ENCODE measurements at places on chromosomes 13 and 19. TPM values are rescaled to one million over a fixed set of nuclear protein-coding genes. Genes with fewer than 3 reads are reported as not detected.

DNA sequence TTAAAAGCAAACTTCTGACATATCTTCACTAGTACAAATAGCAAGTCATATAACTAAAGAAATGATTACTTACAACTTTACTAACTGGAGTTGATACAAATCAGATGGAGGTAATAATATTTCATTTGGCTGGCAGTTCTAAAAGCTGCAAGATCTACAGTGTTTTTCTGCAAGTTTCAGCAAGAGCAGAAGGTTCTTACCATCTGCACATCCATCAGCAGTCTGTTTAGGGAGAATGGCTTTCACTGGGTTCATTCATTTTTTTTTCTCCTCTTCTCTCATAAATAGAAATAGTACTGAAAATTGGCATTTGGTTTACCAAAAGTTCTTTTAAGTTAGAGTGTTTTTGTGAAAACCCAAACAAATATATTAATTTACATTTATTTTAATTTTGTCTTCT, 3.1 kb upstream of the SHISA2 start:
- H3K27ac ChIP-seq: no peak overlapping the region
- H3K27me3 ChIP-seq: peaks cover 52% of the 10 kb centered on the region
- peaks cover 13% of the 10 kb centered on the region for H3K4me1 ChIP-seq
- H3K4me3 ChIP-seq: no peak overlapping the region
- no peak for DNase-seq

DNA sequence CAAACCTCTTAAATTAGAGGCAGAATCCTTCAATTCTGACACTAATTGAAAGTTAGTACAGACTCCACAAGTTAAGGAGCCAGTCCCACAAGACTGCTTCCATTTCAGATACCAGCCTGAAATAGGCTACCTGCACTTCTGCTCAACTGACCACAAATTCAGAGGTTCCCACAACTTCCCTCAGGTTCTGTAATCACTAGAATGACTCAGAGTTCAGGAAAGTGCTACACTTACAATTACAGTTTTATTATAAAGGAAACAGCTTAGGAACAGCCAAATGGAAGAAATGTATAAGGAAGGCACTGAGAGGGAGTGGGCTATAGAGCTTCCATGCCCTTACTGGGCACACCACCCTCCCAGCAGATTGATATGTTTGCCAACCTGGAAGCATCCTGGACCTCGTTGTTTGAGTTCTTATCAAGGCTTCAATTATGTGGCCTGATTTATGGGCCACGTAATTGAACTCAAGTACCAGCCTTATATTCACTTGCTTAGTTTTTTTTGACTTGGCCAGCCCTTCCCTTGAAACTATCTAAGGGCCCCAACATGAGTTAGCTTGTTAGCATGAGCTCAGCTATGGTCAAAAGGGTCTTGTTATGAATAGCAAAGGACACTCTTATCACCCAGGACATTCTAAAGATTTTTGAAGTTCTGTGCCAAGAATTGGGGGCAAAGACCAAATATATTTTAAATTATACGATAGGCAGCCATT, 25.9 kb downstream of the NBEA start:
- H3K27ac ChIP-seq: no peak overlapping the region
- H3K4me1 ChIP-seq: peaks cover 4% of the 10 kb centered on the region

DNA sequence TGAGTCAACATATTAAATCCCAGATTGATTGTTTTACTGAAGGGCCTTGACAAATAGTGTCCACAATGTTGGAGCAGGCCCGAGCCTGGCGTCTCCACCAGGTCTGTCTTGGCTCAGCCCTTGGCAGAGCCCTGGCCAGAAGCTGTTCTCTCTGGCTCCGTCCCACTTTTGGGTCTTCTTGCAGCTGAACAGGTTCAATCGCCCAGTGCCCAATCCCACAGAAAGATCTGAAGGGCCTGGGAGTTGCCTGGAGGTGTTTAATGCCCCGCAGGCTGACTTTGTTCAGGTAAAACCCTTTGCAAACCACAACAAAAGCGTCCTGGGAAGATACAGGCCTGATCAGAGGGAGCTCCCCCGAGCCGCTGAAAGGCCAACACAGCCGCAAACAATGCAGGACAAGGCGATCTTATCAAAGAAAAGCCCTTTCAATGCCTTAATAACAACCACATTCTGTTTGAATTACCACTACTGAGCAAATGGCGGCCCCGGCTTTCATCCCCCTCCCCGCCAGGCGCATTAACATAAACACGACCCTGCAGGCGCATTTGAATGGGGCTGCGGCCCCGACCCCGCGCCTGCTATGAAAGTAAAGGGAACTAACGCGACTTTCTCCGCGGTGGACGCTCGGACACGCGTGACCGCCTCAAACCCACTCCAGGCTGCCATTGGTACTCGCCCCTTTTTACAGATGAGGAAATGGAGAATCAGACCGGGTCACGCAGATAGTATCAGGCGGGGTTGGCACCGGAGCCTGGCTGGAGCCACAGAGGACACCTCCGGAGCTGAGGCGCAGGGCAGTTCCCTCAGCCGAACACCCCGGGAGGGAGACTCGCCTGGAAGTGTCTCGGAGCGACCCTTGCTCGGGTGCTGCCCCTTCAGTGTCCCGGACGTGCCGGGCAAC, 3.1 kb downstream of the CDX2 start:
- H3K36me3 ChIP-seq: no peaks in the 10 kb centered on the region
- H3K4me1 ChIP-seq: no peaks in the 10 kb centered on the region
- peak overlapping the region; percentile 97 for H3K27ac ChIP-seq

ATXN8OS gene
- not detected for total RNA-seq

PGLYRP1 gene
- total RNA-seq: not detected

FAM216B gene
- not detected for total RNA-seq

UNC13A gene
- 0.32 TPM for total RNA-seq

ZNF302 gene
- total RNA-seq: 22.9 TPM

GRCh38 chr13:51318876-51319275, 20.6 kb upstream of the SERPINE3 start:
- no peak overlapping the region for H3K27ac ChIP-seq
- H3K4me1 ChIP-seq: no peaks in the 10 kb centered on the region
- no peak for DNase-seq
- H3K27me3 ChIP-seq: no peaks in the 10 kb centered on the region
- H3K36me3 ChIP-seq: no peaks in the 10 kb centered on the region

- H3K27ac ChIP-seq: peak overlapping the region; percentile 39
- H3K4me3 ChIP-seq: no peak overlapping the region
- H3K27me3 ChIP-seq: no peaks in the 10 kb centered on the region
- peak; percentile 79 for DNase-seq
- H3K4me1 ChIP-seq: no peaks in the 10 kb centered on the region
Observed at GRCh38 chr19:54179921-54180461, 7.0 kb upstream of the TMC4 start.

GRCh38 chr19:57465680-57466381, 8.9 kb upstream of the VN1R1 start:
- no peaks in the 10 kb centered on the region for H3K4me1 ChIP-seq
- DNase-seq: peak; percentile 17
- no peak overlapping the region for H3K27ac ChIP-seq
- H3K36me3 ChIP-seq: peaks cover 14% of the 10 kb centered on the region
- H3K4me3 ChIP-seq: no peak overlapping the region
- H3K27me3 ChIP-seq: no peaks in the 10 kb centered on the region

DNA sequence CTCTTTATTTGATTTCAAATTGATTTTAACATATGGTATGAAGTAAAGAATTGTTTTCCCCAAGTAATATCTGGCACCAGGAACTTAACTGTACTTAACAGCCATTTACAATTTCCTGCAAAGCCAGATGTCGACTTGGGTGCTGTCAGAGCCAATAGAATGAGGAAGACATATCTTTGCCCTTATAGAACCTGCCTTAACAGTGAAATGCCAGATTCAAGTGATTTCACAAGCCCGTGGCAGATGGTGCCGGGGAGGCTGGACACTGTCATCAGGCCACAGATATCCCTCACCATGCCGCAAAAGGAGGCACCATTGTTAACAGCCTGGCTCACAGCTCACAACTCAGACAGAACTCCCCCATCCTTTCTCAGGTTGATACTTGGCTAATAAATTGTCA, 48.7 kb downstream of the ESD start:
- DNase-seq: no peak
- no peak overlapping the region for H3K27ac ChIP-seq
- H3K27me3 ChIP-seq: no peaks in the 10 kb centered on the region
- H3K4me3 ChIP-seq: no peak overlapping the region
- no peaks in the 10 kb centered on the region for H3K4me1 ChIP-seq
- H3K36me3 ChIP-seq: no peaks in the 10 kb centered on the region

DNA sequence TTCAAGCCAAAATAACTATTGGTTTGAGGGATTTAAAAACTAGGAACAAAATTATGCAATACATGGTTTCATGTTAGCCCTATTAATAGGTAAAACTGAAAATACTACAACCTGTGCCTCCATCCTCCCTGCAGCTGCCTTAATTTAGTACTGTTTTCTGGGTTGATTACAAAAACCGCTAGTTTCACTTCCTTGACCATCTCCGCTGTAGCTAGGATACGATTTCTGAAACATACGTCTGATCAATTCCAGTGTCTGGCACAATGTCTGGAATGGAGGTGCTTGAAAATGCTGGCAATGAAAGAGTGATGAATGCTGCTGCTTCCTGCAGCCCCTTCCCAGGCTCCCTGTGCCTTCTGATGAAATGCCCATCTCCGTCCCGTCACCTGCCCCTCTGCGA, 273.5 kb downstream of the SHISA2 start:
- no peak overlapping the region for H3K27ac ChIP-seq
- DNase-seq: no peak
- no peak overlapping the region for H3K4me3 ChIP-seq
- no peaks in the 10 kb centered on the region for H3K36me3 ChIP-seq
- H3K27me3 ChIP-seq: no peaks in the 10 kb centered on the region
- no peaks in the 10 kb centered on the region for H3K4me1 ChIP-seq

DNA sequence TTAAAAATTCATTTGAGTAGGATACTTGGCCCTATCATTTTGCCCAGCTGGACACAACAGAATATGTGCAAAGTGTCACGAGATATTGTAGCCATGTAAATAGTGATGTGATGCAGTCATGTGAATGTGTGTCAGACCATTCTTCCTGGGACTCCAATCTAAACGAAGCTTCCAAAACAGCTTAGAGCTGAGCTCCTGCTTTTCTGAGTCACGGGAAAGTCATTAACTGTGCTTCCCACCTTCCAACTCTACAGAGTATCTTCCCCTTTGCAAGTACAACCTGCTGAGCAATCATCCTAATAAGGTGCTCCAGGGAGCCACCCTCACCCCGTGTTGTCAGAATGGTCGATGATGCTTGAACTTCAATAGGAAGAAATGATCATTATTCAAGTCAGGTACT, 294.7 kb downstream of the MYO16 start:
- peaks cover 2% of the 10 kb centered on the region for H3K4me1 ChIP-seq
- no peak overlapping the region for H3K4me3 ChIP-seq
- DNase-seq: no peak
- H3K27me3 ChIP-seq: no peaks in the 10 kb centered on the region
